DMS 273 treated with DMSO at 0.1 percent for 48 hours (cell line): ENCODE measurements at places on chromosomes 3 and 15.

DNA sequence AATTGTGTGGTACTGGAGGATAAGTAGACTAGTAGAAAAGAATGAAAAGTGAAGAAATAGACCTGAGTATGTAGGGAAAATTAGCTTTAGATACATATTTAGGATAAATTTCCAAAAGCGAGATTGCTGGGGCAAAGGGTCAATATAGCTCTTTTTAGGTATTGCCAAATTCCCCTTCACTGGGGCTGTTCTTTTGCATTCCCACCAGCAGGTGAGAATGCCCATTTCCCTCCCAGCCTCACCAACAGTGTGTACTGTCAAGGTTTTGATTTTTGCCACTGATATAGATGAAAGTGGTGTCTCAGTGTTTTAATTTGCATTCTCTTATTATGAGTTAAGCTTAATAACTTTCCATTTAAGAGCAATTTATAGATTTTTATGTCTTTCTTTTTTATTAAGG is 35.7 kb upstream of the BHLHE40 start:
- no peak for DNase-seq

DNA sequence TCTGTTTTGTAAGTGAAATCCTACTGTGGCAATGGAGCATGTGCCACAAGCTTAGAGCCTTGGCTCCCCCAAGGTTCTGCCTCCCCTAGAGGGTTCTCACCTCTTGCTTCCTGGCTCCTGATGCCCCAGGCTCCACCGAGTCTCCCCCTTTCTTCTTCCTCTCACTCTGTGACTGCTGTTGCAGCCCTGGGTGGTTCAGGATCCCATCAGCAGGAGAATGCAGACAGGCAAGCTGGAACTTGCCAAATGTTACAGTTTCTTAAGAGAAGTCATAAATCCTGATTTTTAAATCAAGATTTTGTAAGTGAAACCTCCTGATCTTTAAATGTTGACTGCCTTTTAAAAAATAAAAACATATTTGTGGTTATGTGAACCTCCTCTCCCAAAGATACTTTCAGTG is 133.9 kb downstream of the CCNL1 start:
- DNase-seq: no peak

GRCh38 chr3:127743351-127744252 is 70.8 kb downstream of the ABTB1 start:
- no peak for DNase-seq

- DNase-seq: no peak
Observed at GRCh38 chr15:89647191-89647851, 7.9 kb downstream of the KIF7 start.

DNA sequence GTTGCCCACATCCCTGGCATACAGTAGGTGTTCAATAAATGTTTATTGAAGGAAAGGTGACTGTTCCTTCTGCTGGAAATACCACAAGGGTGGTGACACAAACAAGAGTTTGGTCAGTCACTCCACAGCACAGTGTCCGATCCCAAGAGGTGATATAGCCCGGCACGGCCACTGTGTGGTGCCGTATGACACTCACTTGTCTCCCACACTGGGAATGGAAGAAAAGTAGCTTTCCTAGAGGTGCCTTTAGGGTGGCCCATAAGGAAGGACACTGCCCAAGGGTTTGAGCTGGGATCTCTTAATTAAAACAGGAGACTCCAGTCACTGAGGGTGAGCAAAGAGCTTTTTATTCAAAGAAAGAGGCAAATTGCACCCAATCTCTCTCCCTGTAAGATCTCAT is 40.5 kb downstream of the TGM4 start:
- no peak for DNase-seq

DNA sequence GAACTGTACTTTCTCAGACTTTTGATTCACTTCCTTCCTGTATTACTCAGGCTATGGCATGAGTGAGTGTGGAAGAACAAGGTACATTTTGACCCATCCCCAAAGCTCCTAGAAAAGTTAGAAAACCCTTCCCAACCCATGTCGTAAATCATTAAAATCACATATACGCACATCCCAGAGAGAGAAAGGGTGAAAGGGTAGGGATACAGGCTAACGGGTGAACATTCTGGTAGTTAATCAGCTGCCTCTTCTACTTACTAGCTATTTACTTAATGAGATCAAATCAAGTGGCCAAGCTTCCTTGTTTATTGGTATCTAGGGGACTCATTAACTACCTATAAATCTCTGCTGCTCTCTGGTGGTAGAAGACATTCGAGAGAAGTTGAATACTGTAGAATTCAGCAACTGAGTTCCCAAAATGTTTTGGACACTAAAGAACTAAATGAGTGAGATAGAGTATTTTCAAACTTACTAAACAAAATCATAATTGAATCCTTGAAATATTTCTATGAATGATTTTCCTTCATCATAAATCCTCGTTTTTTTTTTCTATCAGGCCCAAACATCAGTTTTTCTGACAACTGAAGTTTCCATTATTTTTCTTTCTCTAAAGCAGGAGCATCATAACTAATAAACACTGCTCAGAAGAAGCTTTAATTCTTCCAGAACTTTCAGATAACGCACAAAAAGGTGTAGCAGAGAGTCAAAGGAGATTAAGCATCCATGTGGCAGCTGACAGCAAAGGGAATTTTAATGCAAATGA is 124.2 kb downstream of the IMPG2 start:
- DNase-seq: peak; percentile 46

GRCh38 chr3:111882194-111882593 is 23.1 kb downstream of the PHLDB2 start:
- no peak for DNase-seq

DNA sequence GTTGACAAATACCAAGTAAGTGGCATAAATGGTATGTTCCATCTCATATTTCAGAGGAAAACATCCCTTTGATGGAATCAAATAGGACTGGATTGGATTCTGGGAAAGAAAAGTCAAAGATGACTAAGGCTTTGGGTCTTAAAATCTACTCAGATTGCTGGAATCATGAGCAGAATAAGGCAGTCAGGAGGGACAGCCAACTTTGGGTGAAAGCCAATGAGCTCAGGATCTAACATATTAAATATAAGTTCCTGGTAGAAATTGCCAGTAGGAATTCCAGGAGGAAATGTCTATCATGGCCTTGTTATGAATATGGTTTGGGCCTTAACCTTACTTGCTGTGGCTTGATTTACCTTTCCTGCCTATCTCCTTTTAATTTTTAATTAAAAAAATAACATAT is 55.3 kb downstream of the ISL2 start:
- DNase-seq: no peak

- no peak for DNase-seq
Observed at GRCh38 chr3:15636028-15636709, 34.6 kb downstream of the BTD start.

- no peak for DNase-seq
Observed at GRCh38 chr3:16012086-16012485, 162.4 kb upstream of the GALNT15 start.

GRCh38 chr3:48952510-48953118 is 34.0 kb downstream of the ARIH2 start:
- no peak for DNase-seq

DNA sequence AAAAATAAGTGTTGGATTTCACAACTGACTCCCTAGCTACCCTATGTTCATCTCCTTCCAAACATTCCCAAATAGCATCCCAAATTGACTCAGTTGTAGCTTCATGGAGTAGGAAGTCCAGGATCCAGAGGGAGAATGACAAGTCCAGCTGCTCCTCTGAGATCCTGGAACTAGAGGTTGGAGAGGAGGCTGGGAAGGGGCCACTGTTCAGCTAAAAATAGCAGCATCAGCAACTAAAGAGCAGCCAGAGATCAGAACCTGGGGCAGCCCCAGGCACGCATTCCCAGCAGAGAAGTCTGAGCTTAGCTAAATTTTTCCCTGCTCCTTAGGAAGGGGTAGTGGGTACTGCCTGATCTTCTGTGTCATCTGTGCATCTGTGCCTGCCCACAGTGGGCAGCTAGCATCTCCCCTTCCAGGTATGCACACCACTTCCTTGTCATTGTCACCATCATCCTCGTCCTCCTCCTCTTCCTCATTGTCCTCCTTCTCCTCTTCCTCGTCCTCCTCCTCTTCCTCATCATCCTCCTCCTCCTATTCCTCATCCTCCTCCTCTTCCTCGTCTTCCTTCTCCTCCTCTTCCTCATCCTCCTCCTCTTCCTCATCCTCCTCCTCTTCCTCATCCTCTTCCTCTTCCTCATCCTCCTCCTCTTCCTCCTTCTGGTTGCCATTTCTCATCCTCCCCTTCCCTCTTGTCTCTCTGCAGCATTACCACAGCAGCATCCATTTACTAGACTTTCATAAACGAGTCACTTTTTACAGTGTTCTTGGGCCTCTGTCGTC is 152.3 kb upstream of the ROPN1 start:
- no peak for DNase-seq

DNA sequence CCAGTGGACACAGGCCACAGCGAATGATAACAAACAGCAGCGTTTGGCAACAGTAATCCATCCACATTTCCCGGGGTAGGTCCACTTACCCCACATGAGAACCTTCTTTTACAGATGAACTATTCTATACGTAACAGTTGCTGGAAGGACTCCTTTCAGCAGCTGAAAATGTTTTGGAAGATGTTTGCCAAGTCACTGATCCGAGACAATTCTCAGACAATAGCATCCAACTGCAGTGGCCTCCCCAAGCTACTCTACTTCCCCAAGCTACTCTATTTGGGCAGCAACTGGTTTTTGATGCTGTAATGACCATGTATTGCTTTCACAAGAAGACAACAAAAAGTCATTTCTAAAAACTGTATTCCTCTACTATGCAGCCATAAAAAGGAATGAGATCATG is 87.5 kb downstream of the ADAMTS17 start:
- no peak for DNase-seq

GRCh38 chr3:69376731-69377130 is 9.2 kb downstream of the FRMD4B start:
- no peak for DNase-seq

GRCh38 chr15:71808311-71809020 is 1.9 kb upstream of the NR2E3 start:
- DNase-seq: no peak

GRCh38 chr3:51538115-51538458 is 432 bp upstream of the RAD54L2 start:
- DNase-seq: no peak

DNA sequence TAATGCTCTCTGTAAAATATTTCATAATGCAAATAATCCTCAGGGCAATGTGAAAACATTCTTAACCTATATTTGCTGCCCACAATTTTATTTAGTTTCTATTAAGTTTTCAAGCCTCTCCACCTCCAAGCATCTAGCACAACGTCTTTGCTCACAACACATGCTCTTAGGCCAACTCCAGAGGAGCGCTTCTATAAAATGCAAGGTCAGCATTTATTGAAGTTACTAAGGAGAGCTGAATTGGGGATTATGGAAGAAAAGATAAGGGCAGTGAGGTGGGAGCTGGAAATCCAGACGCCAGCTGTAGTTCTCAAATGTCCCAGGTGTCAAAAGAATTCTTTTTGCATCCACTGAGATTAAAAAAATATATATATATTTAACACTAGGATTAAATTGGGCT is 996 bp downstream of the RABL3 start:
- no peak for DNase-seq

- no peak for DNase-seq
Observed at GRCh38 chr3:160546727-160547126, 18.6 kb downstream of the KPNA4 start.

DNA sequence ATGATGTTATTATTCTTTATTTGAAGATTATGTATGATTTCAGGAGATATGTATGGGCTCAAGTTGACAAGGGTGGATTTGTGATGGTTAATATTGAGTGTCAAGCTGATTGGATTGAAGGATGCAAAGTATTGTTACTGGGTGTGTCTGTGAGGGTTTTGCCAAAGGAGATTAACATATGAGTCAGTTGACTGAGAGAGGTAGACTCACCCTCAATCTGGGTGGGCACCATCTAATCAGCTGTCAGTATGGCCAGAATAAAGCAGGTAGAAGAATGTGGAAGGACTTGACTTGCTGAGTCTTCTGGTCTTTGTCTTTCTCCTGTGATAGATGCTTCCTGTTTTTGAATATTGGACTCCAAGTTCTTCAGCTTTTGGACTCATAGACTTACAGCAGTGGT is 973.7 kb downstream of the MCTP2 start:
- DNase-seq: no peak

GRCh38 chr15:57649138-57649537 is 57.4 kb upstream of the POLR2M start:
- DNase-seq: no peak

DNA sequence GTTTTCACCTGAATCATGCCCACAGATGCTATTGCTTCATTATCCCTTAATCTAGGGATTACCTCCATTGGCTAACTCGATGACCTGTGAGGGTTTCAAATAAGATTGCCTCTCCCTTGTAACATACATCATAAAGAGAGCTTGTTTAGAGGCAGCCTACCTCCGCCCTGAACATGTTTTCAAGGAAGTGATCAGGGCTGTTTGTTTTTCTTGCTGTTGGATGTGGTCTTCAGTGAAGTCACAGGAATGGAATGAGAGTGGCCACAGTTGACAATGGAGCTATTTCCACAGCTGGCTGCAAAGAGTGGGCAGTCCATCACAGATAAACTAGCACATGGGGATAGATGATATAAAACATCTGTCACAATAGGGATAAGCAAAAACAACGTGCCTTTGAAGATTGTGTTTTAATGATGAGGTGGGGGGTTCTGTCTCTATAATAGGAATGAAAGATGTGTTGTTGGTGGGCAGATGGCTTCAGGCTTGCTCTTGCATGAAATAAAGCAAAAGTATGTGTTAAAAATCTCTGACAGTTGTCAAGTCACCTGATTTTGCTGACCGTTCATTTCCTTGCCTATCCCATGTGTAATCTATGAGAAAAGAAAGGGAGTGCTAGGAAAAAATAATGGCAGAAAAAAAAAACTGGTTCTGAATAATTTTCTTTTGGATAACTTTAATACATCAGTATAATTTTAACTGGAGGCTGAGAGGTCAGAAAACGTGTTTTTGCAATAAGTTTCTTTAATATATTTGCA is 642.3 kb downstream of the RBMS3 start:
- DNase-seq: no peak

DNA sequence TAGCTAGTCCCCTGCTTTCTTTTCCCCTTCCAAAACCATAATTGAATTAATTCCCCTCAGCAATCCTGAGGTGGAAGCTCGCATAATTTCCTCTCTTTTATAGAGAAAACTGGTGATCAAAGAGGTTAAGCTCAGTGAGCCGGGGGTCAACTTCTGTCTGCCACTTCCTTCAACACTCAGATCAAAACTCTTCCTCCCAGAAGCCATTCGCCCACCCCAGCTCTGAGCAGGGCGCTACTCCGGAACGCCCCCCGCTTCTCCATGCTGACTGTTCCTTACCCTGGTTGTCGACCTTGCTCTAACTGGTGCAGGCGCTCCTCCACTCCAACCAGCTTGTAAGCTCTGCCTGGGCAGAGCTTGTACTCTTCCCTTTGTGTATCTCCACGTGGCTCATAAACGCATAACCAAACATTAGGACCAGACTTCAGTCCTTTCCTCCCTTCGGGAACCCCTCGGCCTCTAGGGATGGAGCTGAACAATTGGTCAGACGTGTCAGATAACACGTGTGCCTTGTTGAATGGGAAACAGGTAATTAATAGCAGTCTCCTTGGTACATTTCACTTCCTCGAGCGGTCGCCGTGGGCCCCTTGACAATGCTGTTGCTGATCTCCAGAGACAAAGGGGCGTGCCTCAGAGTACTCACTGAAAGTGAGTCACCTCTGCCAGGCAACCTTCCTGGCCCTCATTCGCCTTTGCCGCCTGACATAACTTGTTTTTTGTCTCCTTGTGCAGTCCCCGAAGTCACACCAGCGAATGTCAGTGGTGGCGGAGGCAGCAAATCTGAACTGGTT is 71.8 kb downstream of the IL5RA start:
- no peak for DNase-seq

- no peak for DNase-seq
Observed at GRCh38 chr3:71902258-71903111, 117.5 kb upstream of the PROK2 start.

GRCh38 chr3:62365391-62366125 is 7.8 kb downstream of the FEZF2 start:
- DNase-seq: no peak
